ENCODE measurements at places on chromosomes 6 and 20.

- no peaks in the 10 kb centered on the region for H3K4me1 ChIP-seq
- no peaks in the 10 kb centered on the region for H3K27me3 ChIP-seq
- H3K4me3 ChIP-seq: no peak overlapping the region
- H3K27ac ChIP-seq: no peak overlapping the region
- H3K36me3 ChIP-seq: no peaks in the 10 kb centered on the region
Measured at GRCh38 chr6:15929685-15930084, 199.2 kb upstream of the MYLIP start.

- peak; percentile 92 for DNase-seq
- peaks cover 11% of the 10 kb centered on the region for H3K4me1 ChIP-seq
- H3K27me3 ChIP-seq: no peaks in the 10 kb centered on the region
- H3K27ac ChIP-seq: no peak overlapping the region
Measured at GRCh38 chr6:100267721-100268123, 197.0 kb downstream of the SIM1 start.

- no peak overlapping the region for H3K27ac ChIP-seq
- no peaks in the 10 kb centered on the region for H3K27me3 ChIP-seq
- H3K4me3 ChIP-seq: no peak overlapping the region
- no peak for DNase-seq
- H3K4me1 ChIP-seq: no peaks in the 10 kb centered on the region
- H3K36me3 ChIP-seq: no peaks in the 10 kb centered on the region
Measured at GRCh38 chr6:127878115-127878514, 22.7 kb downstream of the THEMIS start.

DNA sequence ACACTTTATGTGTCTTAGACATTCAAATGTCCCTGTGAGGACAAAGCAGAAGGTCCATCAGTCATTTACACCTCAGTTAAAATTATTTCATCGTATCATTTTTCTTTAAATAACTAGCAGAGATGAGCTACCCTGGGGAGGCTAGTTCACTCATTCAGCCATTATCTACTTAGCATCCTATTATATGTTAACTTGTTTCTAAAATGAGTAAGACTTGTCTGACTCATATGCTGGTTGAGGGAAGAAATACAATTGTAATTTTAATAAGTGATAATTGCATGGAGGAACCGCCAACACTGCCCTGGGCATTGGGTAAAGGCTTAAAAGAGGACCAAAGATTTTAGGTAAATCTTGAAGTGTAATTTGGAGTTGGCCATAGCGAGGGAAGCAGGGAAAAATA, 12.4 kb upstream of the PTPRK start:
- H3K27ac ChIP-seq: no peak overlapping the region
- no peaks in the 10 kb centered on the region for H3K27me3 ChIP-seq
- no peak overlapping the region for H3K4me3 ChIP-seq
- no peak for DNase-seq

GRCh38 chr6:142448091-142448729, 146.4 kb downstream of the ADGRG6 start:
- no peak for DNase-seq
- no peak overlapping the region for H3K4me3 ChIP-seq
- H3K27me3 ChIP-seq: no peaks in the 10 kb centered on the region
- H3K4me1 ChIP-seq: no peaks in the 10 kb centered on the region
- no peaks in the 10 kb centered on the region for H3K36me3 ChIP-seq

- H3K27me3 ChIP-seq: no peaks in the 10 kb centered on the region
- H3K4me3 ChIP-seq: no peak overlapping the region
- DNase-seq: peak; percentile 23
- H3K27ac ChIP-seq: no peak overlapping the region
- H3K4me1 ChIP-seq: no peaks in the 10 kb centered on the region
Measured at GRCh38 chr6:84667252-84668213, 96.9 kb downstream of the TBX18 start.

DNA sequence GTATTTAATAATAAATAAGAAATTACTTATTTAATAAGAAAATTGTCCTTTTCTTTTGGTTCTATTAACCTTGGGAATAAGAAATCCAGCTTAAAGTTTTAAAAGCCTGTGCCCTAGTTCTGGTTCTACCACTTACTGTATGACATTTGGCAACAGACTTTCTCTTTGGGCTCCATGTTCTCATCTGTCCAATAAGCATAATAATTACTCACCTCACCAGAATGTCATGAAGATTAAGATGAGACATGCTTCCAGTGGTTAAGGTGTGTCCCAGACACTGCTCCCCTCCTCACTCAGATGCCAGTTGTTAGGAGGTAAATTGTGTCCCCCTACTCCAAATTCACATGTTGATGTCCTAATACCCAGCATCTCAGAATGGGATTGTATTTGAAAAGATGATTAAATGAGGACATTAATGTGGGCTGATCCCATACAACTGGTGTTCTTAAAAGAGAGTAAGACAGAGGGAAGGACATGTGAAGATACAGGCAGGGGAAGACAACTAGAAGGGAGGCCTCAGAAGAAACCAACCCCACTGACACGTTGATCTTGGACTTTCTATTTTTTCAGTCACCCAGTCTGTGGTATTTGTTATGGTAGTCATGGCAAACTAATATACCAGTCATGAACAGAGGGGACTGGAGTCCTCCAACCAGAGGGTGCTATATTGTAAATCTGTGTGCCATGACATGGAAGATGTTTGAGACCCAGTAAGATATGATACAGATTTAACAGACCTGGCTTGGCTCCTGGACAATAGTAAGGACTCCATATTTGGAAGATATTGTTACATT, 6.4 kb upstream of the MICAL1 start:
- no peak overlapping the region for H3K27ac ChIP-seq
- H3K27me3 ChIP-seq: no peaks in the 10 kb centered on the region
- no peak overlapping the region for H3K4me3 ChIP-seq
- DNase-seq: no peak

GRCh38 chr20:50330504-50331313, 140.1 kb downstream of the CEBPB start:
- DNase-seq: peak; percentile 77
- H3K4me3 ChIP-seq: no peak overlapping the region
- no peak overlapping the region for H3K27ac ChIP-seq
- H3K4me1 ChIP-seq: peaks cover 12% of the 10 kb centered on the region

DNA sequence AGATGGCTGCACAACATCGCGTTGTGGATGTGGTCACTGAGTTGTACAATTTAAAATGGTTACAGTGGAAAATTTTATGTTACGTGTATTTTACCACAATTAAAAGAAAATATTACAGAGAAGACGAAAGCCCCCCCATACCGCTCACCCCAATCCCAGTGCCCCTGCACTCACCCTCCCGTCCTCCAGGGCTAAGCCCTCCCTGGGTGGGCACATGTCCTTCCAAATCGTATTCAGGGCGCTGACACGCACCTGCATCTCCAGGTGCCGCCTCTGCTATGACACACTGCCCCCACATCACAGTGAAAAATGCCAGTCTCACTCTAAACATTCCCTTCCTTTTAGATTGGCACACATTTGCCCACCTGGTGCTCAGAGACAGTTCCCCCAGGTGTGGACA, 49.4 kb downstream of the PSMG4 start:
- no peaks in the 10 kb centered on the region for H3K36me3 ChIP-seq
- H3K4me1 ChIP-seq: no peaks in the 10 kb centered on the region
- H3K4me3 ChIP-seq: no peak overlapping the region
- no peak overlapping the region for H3K27ac ChIP-seq

DNA sequence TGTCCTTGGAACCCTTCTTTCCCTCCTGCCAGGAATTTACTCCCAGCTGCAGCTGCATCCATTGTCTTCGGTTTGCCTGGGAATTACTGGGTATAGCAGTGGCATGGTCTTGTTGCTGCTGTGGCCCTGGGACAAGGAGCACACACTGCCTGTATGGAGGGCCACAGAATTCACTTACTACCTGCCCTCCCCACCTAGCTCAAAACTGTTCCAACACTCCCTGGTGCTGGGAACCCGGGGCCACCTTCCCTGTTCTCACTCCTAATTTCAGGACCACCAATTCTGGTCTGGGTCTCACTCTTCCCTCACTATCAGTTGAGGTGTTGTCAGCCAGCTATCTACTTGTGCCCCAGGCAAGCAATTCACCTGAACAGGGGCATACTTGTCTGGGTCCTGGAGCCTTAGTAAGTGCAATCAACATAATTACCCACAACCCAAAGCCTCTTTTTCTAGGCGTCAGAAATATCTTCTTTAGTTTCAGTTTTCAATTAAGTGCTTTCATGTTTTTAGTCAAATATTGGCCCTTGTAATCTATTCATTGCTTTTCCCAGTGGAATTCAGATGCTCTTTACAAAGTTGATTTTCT, 47.2 kb downstream of the METTL24 start:
- no peak for DNase-seq
- no peaks in the 10 kb centered on the region for H3K36me3 ChIP-seq
- no peak overlapping the region for H3K4me3 ChIP-seq
- no peaks in the 10 kb centered on the region for H3K27me3 ChIP-seq

DNA sequence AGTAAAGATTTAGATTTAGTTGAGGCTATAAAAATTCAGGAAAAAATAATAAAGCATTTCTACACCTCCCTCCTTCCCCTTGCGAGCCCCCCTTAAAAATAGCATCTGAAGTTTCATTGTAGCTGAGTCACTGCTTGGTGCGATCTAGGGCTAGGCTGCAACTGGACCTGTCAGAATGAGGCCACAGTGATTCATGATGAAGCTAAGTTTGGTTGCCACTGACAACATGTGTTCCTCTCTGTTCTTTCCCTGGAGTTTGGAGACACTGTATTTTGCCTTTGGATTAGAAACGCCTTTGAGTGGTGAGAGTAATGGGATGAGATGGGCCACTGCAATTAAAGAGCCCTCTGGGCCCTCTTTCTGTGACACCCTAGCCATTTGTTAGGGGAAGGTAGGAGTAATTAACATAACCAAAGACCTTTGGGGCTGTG, 334.1 kb downstream of the NRN1 start:
- no peaks in the 10 kb centered on the region for H3K27me3 ChIP-seq
- H3K27ac ChIP-seq: peak overlapping the region; percentile 61
- DNase-seq: peak; percentile 89
- no peaks in the 10 kb centered on the region for H3K36me3 ChIP-seq
- no peak overlapping the region for H3K4me3 ChIP-seq

DNA sequence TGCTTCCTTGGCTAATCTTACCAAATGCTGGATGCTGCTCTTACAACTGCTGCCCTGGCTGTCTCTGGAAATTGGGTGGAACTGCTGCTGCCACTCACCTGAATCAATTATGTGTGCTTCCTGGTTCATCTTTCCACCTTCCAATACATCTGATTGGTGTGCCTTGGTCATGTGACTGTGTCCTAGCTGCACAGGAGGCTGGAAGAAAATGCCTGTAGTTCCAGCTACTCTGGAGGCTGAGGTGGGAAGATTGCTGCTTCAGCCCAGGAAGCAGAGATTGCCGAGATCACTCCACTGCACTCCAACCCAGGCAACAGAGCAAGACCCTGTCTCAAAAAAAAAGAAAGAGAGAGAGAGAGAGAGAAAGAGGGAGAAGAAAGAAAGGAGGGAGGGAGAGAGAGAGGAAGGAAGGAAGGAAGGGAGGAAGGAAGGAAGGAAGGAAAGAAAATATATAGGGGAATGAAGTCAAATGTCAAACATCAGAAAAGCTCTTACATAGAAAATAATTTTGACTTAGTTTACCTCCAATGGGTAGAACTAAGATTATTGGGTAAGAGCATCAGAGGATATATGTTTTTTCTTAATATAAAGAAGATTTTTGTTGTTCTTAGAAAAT, 14.1 kb upstream of the PPARD start:
- H3K4me3 ChIP-seq: no peak overlapping the region
- no peaks in the 10 kb centered on the region for H3K36me3 ChIP-seq
- no peaks in the 10 kb centered on the region for H3K27me3 ChIP-seq
- no peak overlapping the region for H3K27ac ChIP-seq

GRCh38 chr6:56891754-56892153, 63.2 kb upstream of the BEND6 start:
- H3K27me3 ChIP-seq: no peaks in the 10 kb centered on the region
- H3K4me1 ChIP-seq: peaks cover 10% of the 10 kb centered on the region
- H3K36me3 ChIP-seq: no peaks in the 10 kb centered on the region
- DNase-seq: no peak
- H3K27ac ChIP-seq: peak overlapping the region; percentile 96

GRCh38 chr20:2942439-2942838, 69.2 kb downstream of the PTPRA start:
- H3K27me3 ChIP-seq: no peaks in the 10 kb centered on the region
- no peak overlapping the region for H3K27ac ChIP-seq
- peaks cover 7% of the 10 kb centered on the region for H3K4me1 ChIP-seq

GRCh38 chr6:112202639-112203341, 51.6 kb downstream of the LAMA4 start:
- H3K27me3 ChIP-seq: no peaks in the 10 kb centered on the region
- DNase-seq: peak; percentile 30
- peaks cover 56% of the 10 kb centered on the region for H3K4me1 ChIP-seq
- H3K27ac ChIP-seq: peak overlapping the region; percentile 94
- H3K36me3 ChIP-seq: no peaks in the 10 kb centered on the region

GRCh38 chr6:90610301-90610750, 23.5 kb upstream of the MAP3K7 start:
- peaks cover 29% of the 10 kb centered on the region for H3K27me3 ChIP-seq
- no peaks in the 10 kb centered on the region for H3K36me3 ChIP-seq
- H3K4me3 ChIP-seq: peak overlapping the region; percentile 59
- H3K27ac ChIP-seq: no peak overlapping the region
- H3K4me1 ChIP-seq: peaks cover 6% of the 10 kb centered on the region

- peaks cover 11% of the 10 kb centered on the region for H3K4me1 ChIP-seq
- no peaks in the 10 kb centered on the region for H3K36me3 ChIP-seq
- peak overlapping the region; percentile 40 for H3K27ac ChIP-seq
- DNase-seq: peak; percentile 56
- H3K27me3 ChIP-seq: no peaks in the 10 kb centered on the region
- H3K4me3 ChIP-seq: no peak overlapping the region
Measured at GRCh38 chr6:17042422-17043147, 59.3 kb upstream of the STMND1 start.

DNA sequence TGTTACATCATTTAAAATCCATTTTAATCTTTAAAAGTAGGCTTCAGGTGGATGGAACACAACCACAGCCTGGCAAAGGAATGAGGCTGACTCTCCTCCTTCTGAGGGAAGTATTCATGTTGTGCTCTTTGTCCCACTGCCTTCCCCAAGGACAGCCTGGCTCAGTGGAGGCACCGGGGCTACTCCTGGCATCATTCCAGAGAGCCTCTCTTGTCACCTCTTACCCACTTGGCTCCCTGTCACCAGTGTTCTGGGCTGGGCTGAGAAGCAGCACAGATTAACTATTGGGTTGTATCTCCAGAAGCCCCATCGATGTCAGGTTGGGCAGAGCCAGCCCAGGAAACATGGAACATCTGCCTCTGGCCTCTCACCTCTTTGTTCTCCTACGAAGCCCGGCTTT, 10.7 kb upstream of the TP53INP2 start:
- H3K27ac ChIP-seq: no peak overlapping the region
- no peaks in the 10 kb centered on the region for H3K4me1 ChIP-seq
- peaks cover 3% of the 10 kb centered on the region for H3K27me3 ChIP-seq
- H3K4me3 ChIP-seq: no peak overlapping the region

- H3K27me3 ChIP-seq: no peaks in the 10 kb centered on the region
- H3K4me3 ChIP-seq: no peak overlapping the region
- H3K36me3 ChIP-seq: no peaks in the 10 kb centered on the region
- H3K27ac ChIP-seq: no peak overlapping the region
Measured at GRCh38 chr20:59620860-59621505, 16.6 kb downstream of the PHACTR3 start.

- H3K4me3 ChIP-seq: no peak overlapping the region
- H3K27ac ChIP-seq: no peak overlapping the region
- H3K4me1 ChIP-seq: no peaks in the 10 kb centered on the region
- DNase-seq: no peak
Measured at GRCh38 chr20:22810626-22811569, 224.2 kb upstream of the SSTR4 start.
